ENCODE measurements at places on chromosomes 11 and 22.

GRCh38 chr11:44382656-44383240 lies 72.8 kb upstream of the ALX4 start:
- DNase-seq, result no peak

DNA sequence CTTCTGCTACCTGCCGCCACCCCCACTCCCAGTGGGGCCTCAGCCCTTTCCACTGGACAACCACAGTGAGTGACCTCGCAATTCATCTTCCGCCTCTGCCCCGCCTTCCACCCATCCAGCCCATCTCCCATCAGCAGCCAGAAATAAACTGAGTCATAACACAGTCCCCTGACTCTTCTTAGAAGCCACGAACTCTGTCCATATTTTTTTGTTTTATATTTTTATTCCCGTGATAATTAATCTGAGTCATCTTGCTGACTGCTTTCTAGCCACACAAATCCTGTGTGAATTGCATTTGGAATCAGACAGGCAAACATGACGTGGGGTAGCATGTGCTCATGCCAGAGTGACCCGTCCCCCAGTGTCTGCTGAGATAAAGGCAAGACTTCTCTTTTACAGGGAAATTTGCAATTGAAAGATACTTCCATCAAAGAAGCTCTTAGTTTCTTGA lies 7.0 kb downstream of the FADD start:
- DNase-seq, result peak; percentile 42

GRCh38 chr11:128783513-128783912 lies 83.6 kb downstream of the KCNJ1 start:
- no peak for DNase-seq

- no peak for DNase-seq
Measured at GRCh38 chr22:25643232-25644000, 78.9 kb downstream of the GRK3 start.

GRCh38 chr22:50252082-50253045 lies 1.3 kb upstream of the HDAC10 start:
- DNase-seq, result peak; percentile 62

GRCh38 chr11:74626604-74627003 lies 34.2 kb downstream of the POLD3 start:
- DNase-seq, result no peak

- no peak for DNase-seq
Measured at GRCh38 chr11:48094643-48095339, 114.4 kb downstream of the PTPRJ start.

- peak; percentile 73 for DNase-seq
Measured at GRCh38 chr11:114135737-114136151, 76.2 kb downstream of the ZBTB16 start.

GRCh38 chr11:118658429-118659313 lies 20.8 kb downstream of the TREH start:
- no peak for DNase-seq

GRCh38 chr11:18794956-18795355 lies 3.4 kb upstream of the PTPN5 start:
- no peak for DNase-seq

DNA sequence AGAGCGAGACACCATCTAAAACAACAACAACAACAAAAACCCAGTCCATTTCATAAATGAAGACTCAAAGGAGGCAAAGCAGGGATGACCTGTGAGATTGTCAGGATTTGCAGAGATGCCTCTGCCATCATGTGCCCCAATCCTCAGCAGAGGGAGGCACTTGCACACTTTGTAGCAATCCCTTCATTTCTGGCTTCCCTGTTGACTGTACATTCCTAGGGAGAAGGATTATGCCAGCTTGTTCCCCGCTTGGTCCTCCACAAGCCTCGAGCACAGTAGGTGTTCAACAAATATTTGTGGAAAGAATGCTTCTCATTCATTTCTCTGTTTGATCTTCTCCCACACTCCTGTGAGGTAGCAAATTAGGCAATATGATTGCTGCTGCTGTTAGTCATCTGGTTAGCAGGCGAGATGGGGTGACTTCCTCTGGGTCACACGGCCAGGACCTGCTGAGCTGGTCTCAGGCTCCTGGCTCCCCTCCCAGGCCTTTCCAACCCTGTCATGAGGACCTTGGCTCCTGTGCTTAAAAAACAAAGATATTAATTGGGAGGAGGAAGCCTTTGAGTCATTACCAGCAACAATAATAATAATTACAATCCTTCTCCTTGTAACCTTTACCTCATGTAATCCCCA lies 34.1 kb downstream of the LIF start:
- DNase-seq, result peak; percentile 96

DNA sequence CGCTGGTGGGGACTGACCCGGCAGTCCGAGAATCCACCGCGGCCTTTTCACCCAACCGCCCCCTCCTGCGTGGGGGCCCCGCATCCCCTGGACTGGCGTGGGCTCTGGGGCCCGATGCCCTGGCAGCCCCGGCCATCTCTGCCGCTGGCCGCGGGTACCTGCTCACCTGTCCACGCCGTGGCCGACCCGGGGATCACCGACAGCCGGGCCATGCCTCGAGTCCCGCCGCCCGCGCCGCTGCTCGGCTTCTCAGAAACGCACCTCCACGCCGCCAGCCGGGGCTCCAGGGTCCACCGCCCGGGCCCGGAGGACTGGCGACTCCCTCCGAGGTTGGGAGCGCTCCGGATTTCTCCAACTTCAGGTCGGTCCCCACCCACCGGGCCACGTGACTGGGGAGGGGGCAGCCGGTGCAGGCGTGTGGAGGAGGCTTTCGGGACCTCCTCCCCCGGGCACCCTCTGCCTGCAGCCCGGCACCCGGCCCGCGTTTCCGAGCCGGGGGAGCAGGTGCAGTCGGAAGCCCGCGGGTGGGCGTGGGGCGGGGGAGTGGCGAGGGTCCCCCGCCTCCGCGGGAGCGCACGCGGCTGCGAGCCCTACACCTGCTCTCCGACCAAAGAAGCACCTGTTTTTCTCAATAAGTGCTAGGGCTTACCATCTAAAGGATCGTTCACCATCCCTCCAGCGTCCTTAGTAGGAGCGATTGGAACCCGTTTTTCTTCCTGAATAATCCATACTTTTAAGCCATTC lies 554 bp upstream of the NRIP3 start:
- DNase-seq, result no peak

GRCh38 chr11:115974703-115975102 lies 470.5 kb upstream of the CADM1 start:
- no peak for DNase-seq

DNA sequence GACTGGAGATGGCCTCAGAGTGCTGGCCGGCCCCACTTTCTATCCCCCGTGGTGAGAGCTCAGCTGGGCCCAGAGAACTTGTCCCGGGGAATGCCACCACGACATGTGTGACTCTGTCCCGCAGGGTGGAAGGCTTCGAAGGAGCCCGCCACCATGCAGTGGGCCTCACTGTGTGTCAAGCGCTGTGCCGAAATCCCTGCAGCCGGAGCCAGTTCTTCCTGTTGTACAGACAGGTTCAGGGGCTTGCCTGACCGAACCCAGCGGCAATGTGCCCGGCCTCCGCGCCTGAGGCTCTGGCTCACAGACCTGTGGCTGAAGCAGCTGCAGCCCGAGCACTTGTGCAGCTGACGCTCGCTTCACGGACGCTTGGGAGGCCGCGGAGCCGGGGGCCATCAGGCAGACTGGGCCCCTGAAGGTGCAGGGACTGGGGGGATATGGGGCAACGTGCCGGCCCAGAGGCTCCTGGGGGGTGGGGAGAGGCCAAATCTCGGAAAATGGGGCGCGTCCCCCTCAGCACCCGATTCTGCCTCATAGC lies 650 bp downstream of the PPM1F start:
- peak; percentile 56 for DNase-seq

DNA sequence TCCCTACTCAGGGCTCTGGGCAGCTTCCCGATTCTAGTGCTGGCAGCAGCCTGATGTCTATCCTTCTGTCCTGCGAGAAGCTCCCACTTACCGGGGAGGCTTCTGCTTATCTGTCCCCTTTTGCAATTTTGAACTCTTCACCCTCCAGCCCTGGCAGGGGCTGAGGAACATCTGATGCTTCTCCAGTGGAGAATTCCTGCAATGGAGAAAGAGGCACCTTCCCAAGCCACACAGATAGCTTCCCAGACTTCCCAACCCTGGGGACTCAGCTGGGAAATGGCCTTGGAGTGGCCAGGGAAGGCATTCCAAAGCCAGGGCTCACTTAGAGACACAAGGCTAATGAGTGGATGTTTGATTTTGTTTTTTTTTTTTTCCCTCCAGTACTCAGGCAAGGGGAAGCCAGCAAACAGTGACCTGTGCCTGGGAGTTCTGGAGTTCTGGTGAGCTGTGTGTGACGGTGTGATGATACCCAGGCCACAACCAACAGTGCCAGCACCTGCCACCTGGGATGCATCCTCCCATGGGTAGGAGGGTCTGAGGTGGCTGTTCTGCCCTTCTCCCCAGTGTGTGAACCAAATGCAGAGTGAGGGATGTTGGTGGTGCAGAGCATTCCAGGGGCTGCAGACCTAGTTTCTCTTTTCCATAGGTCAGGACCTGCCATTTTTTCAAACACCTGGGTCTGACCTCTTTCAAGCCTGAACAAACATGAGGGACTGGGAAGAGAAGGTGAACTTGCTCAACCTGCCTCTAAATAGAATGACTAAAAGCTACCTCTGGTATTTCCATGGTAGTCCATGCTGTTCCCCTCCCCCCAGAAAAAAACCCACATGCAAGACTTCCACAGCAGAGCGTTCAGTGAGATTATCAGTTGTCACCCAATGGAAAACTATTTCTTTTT lies 95.1 kb downstream of the CCDC81 start:
- no peak for DNase-seq

Data from fibroblast of villous mesenchyme (primary cell).